ENCODE measurements at places on chromosomes 4 and X.

- DNase-seq: no peak
Measured at GRCh38 chrX:19747652-19748610, 139.5 kb downstream of the SH3KBP1 start.

- DNase-seq: no peak
Measured at GRCh38 chr4:54497947-54498346, 159.8 kb upstream of the KIT start.

DNA sequence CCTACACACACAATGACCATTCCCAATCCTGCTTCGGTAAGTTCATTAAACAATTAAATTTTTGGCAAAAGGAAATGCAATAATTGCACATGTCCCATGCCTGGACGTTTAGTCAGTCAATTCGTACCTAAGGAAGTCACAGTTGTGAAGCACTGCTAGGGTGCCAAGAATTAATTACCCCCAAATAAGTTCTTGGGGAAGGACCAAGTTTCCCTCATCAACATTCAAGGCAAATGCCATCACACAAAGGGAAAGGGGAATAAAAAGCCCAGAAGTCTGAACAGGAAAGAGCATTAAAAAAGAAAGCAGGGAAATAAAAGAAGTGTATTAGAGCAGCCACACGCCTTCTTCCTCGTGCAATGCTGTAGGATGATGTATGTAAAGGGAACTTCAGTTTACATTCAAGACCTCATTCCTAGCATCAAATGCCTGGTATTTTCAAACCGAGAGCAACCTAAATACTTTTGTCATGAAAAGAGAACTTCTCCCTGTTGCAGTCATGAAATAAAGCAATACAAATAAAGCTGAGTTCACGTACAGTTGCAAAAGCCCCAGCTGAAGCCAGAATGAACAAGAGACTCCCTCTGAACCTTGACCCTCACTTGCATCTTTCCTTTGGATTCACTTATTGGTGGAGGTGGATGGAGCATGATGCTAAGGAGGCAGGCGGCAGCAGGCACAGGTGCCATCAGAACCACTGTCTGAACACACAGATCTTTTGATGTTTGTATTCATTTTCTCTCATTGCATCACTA lies 124.0 kb upstream of the PPARGC1A start:
- DNase-seq: no peak

DNA sequence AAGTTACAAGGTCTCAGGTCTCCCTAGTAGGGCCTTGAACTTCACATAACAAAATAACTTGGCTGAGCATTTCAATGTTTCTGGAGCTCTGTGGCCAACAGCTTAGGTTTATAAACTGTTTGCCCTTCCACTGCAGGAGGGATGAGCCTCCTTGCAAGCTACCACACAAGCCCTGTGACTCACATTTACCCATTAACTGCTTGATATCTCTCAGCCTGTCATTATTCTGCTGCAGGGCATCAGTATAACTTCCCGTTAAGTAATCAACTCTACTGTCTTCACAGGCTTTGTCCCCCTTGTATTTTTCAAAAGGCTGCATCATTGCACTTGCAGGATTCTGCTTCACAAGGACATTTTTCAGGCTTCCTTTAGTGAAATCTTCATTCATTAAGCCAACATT lies 151.7 kb upstream of the CXCL13 start:
- DNase-seq: no peak

- no peak for DNase-seq
Measured at GRCh38 chr4:7361280-7361895, 73.3 kb downstream of the PSAPL1 start.

DNA sequence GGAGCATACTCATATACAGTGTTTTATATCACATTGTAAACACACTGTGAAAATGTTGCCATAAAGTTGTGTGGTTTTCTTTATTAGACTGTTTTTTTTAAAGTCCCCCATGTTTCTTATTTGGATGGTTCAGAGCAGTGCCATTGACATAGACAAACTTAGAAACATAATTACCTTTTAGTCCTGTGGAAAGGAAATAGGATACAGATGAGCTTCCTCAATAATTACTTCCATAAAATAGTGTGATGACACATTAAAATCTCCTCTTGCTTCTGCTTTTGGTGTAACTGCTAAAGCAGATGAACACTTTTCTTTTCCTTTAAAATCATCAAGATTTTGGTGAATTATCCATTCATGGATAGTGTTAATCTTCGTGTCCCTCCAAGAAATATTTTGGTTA lies 52.9 kb upstream of the LIMCH1 start:
- no peak for DNase-seq

GRCh38 chr4:82493721-82494425 lies 63.5 kb downstream of the ENOPH1 start:
- DNase-seq: no peak

GRCh38 chrX:13487731-13488505 lies 81.5 kb upstream of the EGFL6 start:
- DNase-seq: peak; percentile 56

GRCh38 chr4:101649790-101650515 lies 140.6 kb upstream of the BANK1 start:
- DNase-seq: peak; percentile 17

DNA sequence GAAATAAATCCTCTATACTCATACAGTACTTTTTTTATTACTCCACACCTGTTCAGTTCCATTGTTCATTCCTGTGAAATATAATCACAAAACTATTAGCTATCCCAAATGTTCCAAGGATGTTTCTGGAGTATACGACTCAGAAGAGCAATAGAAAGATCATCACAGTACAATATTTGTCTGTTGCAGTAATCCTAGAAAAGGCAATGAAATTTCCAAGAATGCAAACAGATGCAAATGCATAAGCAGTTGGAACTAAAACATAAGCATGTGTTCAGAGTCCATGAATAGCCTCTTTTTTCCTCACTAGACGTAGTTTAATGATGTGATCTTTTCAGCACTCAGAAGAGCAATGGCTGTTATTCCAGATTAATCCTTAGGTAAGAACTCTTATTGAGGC lies 55.2 kb downstream of the RTL3 start:
- no peak for DNase-seq

DNA sequence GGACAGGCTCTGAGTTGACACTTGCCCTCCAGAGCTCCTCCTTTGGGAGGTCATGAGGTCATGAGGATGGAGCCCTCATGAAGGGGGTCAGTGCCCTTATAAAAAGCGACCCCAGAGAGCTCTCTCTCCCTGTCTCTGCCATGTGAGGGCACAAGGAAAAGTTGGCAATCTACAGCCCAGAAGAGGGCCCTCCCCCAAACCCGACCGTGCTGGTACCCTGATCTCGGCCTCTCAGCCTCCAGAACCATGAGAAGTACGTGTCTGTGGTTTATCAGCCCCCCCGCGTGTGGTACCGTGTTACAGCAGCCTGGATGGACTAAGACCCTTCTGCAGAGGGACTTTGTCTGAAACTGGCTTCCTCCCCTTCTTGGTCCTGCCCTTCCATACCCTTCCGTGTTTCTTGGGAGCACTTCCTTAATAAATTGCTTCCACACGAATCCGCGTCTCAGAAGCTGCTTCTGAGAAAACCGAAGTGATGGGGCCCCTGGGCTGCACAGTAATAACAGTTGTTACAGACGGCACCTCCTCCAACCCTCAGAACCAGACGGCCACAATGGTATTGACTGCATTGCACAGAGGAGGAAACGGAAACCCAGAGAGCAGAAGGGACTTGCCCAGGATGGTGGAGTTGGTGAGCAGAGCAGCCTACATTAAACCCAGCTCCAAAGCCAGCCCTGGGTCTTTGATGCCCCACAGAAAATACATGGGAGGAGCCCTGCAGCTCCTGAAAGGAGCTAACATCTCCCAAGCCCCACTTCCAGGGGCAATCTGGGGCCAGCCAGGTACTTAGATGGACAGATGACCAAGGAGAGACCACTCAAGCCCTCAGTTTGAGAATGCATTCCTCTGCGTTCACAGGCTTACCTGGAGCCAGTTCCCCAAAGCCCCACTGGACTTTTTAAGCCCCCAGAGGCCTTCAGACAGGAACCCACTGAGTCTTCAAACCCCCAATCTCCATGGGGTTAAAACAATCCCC lies 242.7 kb downstream of the BCOR start:
- no peak for DNase-seq

- DNase-seq: no peak
Measured at GRCh38 chr4:7964890-7965662, 25.4 kb upstream of the AFAP1 start.

GRCh38 chr4:139301821-139302611 lies at the start of gene NDUFC1:
Gene NDUFC1 (minus strand): TSS chr4:139302477. CDS start chr4:139295798, 6,679 bp downstream.
- DNase-seq: no peak

- DNase-seq: no peak
Measured at GRCh38 chr4:7032596-7032995, 10.6 kb upstream of the TADA2B start.

GRCh38 chr4:173181848-173182247 lies 13.2 kb downstream of the GALNT7 start:
- no peak for DNase-seq

- DNase-seq: no peak
Measured at GRCh38 chr4:16596267-16596666, 302.2 kb downstream of the LDB2 start.

GRCh38 chr4:145851511-145852201 lies 87.0 kb downstream of the ZNF827 start:
- no peak for DNase-seq

GRCh38 chr4:169826634-169827187 lies 69.0 kb upstream of the HPF1 start:
- no peak for DNase-seq
